ENCODE measurements at places on chromosomes 3 and 15.

DNA sequence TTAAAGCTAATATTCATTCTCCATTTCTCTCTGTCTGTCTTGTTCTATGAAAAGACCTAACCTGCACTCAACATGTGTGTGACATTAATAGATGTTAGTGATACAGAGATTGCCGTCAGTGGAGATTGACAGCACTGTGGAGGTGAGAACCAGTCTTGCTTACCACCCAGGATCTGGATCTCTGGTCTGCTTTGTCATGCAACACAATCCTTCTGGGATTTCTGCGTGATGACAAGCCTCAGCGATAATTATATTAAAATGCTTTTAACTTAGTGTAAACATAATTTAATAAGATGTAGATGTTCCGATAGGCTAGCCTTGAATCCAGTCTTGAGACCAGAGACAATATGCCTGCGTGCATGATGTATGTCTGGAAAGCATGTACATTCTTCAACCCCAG is 262.0 kb upstream of the ZNF717 start:
- DNase-seq: no peak

GRCh38 chr3:50585919-50586762 is 16.8 kb downstream of the HEMK1 start:
- peak; percentile 74 for DNase-seq

DNA sequence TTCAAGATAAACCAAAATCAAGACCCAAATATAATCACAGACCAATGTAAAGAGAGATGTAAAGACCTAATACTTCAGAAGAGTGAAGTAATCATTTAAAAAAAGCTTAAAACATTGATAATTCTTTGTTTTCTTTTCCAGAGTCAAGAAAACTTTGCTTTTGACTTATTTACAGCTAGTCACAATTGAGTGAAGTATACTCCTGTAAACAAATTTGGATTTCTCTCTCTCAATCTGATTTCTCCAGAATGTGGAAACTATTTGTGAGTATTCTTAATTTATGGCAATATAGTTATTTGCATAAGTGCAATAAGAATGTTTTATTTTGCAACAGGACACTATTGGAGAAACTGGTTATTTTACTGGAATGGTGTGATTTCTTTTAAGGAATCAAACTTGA is 43.7 kb upstream of the ZBTB20 start:
- no peak for DNase-seq

- no peak for DNase-seq
These were observed 42.0 kb downstream of the IFT57 start for GRCh38 chr3:108180194-108180593.

DNA sequence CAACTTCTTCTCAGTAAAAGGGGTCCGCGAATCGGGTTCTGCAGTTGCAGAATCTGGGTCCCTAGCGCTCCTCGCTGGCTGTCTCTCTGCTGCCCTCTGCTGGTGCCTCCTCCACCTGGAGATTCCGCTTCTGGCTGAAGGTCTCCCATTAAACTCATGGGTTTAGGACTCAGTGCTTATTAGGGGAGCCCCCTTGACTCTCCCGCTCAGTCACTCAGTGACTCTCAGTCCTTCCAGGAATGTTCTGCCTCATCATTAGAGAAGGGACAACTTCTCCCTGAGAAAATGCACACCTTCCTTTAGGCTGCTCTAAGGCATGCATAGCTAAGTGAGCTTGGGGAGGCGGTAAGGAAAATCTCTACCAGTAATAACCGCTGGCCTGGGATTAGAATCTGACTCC is 7.1 kb downstream of the CPN2 start:
- DNase-seq: peak; percentile 73

DNA sequence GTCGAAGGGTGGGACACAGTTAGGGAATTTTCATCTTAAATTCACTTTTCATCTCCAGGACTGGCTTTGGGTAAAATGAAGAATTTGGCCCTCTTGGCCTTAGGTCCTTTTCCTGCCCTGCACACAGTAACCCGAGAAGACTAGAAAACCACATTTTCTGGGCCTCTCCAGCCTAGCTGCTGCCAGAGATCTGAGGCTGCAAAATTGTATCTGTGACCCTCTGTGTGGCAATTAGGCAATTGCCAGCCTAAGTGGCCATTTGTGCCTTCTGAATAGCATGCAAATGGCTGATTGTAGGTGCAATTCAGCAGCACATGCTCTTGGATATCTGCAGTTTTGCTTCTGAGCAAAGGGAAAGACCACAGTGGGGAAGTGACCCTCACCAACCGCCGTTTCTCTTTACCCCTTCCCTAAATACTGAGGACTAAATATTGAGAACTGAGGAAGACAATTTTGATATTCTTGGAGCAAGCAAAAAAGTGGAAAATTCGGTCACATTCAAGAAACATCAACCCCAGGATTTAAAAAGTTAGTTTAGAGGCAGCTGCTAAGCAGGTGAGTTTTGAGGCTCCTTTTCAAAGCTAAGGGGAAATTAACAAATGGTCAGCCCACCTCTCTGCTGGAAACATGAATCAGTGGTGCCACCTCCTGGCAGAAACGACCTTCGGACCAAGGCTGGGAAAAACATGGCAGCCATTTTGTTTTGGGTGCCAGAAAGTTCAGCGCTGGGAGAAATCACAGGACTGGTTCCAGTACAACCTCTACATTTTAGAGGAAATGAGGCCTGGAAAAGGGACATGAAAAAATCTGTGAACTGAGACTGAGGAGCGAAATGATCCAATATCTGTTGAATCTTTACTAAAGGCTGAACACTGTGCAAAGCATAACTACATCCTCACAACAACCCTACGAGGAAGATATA is 56.6 kb upstream of the PRTG start:
- peak; percentile 44 for DNase-seq

DNA sequence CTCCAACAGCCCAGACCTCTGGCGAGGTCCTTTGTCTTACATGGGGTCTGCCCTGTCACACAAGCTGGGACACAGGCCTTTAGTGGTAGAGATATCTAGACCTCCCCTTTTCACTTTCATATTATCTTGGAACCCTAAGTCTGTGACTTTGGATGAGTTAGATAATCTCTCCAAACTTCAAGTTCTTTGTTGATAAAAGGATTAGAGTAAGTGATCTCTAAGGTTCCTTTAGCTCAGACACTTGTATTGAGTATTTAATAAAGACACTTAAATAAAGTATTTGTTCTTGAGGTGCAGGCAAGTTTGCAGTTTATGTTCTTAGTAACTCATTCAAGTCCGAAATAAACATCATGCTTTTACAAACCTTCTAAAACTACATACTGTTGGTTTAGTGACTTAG is 459.6 kb downstream of the SHQ1 start:
- DNase-seq: no peak

- peak; percentile 28 for DNase-seq
These were observed 51.8 kb upstream of the DGKG start for GRCh38 chr3:186413615-186414415.

GRCh38 chr3:176904506-176904905 is 292.8 kb downstream of the TBL1XR1 start:
- no peak for DNase-seq

DNA sequence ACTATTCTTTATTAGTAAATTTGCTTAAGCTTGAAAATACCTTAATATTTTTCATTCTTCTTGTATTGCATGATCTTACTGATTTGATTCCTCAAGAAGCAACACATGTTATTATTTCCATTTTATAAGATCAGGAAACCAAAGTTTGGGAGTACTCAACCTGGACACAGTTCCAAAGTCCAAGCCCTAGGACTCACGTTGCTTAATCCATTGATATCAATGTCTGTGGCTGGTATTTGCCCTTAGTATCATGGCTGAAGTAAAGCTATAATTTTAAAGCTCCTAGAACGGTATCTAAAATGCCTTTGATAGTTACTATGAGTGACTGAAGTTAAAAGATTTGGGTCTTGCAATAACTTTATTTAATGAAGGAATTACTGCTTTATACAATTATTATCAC is 1045.3 kb downstream of the TUSC7 start:
- DNase-seq: no peak

GRCh38 chr3:139099968-139100817 is 55.5 kb upstream of the PRR23C start:
- DNase-seq: no peak

DNA sequence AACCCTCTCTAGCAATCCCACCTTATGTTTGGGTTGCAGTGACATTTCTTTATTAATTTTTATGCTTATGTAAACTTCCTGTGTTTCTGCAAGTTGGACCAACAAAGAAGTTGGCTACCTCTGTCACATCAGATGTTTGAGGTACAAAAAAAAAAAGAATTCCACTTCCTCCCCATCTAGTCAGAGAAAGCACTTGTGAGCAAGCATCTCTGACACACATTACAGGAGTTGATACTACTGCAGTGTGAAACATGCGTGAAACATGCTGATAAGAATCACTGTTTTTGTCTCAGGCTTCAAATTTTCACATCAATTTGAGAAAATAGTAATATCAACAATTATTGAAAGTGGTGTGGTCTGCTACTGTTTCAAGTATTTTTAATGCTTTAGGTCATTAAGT is 1.3 kb downstream of the SCAANT1 start:
- DNase-seq: peak; percentile 12
